ENCODE measurements at places on chromosomes 16 and 17.

DNA sequence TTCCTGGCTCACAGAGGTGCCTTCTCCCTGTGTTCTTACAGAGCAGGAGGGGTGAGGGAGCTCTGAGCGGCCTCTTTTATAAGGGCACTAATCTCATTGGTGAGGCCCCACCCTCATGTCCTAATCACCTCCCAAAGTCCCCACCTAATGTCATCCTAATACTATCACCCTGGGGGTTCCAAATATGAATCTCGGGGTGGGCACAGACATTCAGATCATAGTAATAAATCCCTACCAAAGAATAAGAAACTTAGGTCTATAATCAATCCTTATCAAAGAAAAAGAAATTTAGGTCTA is 32.3 kb upstream of the METRNL start:
- H3K27ac ChIP-seq: no peak overlapping the region
- no peak for DNase-seq
- H3K4me3 ChIP-seq: no peak overlapping the region
- no peaks in the 10 kb centered on the region for H3K27me3 ChIP-seq
- peaks cover 6% of the 10 kb centered on the region for H3K4me1 ChIP-seq

DNA sequence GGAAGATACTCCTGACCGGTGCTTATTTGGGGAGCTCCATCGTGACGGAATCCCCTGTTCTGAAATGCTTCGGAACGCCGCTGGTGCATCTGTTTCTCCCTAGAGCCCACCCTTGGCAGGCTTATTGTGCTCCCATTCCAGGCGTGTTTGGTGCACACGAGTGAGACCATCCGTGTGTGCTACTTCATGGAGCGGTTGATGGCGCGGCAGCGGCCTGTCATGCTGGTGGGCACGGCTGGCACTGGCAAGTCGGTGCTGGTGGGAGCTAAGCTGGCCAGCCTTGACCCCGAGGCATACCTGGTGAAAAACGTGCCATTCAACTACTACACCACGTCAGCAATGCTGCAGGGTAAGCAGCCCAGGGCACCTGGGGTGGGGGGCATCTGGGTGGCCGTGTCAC is 170.7 kb downstream of the DNAH9 start:
- H3K36me3 ChIP-seq: no peaks in the 10 kb centered on the region
- no peaks in the 10 kb centered on the region for H3K4me1 ChIP-seq
- H3K27ac ChIP-seq: no peak overlapping the region

DNA sequence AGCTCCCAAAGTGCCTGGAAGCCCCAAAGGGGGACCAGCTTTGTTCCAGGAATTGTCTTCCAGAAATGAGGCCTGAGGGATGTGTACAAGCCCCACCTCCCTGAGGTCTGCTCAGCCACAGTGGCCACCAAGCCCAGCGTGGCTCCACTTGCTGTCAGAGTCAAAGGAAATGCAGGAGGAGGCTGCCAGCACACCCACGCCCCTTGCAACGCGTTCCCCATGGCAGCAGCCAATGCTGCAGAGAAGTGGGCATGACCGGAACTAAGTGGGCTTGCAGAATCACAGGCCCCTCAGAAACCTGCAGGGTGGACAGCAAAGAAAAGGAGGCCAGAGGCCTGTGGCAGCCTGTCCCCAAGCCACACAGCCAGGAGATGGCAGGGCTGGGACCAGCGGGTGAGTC is 320.8 kb downstream of the FOXL1 start:
- no peaks in the 10 kb centered on the region for H3K36me3 ChIP-seq
- H3K27me3 ChIP-seq: no peaks in the 10 kb centered on the region
- no peak overlapping the region for H3K4me3 ChIP-seq
- DNase-seq: no peak
- no peak overlapping the region for H3K27ac ChIP-seq

DNA sequence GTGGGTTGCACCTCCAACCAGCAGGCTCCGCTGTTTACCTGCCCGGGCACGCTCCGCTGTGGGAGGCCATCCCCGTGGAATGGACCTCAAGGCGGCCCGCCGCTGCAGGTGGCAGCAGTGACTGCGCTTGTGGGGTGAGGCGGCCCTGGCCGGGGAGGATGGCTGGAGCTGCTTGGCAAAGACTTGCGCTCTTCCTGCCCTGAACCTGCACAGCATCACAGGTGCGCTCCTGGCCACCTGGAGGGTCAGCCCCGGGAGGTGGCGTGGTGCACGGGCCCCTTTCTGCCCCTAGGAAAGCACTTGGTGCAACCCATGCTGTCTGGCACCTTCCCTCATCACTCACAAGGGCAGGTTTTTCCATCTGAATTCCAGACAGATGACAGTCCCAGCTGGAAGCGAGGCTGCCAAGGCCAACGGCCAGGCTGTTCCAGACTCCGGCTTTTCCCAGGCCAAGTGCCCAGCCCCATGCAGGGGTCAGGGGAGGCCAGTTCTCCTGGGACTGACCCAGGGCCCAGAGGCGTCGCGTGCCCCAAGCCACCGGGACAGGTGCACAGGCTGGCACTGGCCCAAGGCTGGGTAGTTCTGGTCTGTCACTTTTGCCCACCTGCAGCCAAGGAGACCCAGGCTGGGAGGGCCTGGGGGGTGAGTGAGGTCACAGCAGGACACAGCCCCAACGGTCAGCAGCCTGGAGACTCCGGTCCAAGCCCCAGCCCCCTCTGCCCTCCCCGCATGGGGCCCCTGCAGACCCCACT is 13.3 kb downstream of the UTS2R start:
- H3K4me1 ChIP-seq: peaks cover 14% of the 10 kb centered on the region
- H3K27me3 ChIP-seq: no peaks in the 10 kb centered on the region
- peak; percentile 72 for DNase-seq
- no peaks in the 10 kb centered on the region for H3K36me3 ChIP-seq

DNA sequence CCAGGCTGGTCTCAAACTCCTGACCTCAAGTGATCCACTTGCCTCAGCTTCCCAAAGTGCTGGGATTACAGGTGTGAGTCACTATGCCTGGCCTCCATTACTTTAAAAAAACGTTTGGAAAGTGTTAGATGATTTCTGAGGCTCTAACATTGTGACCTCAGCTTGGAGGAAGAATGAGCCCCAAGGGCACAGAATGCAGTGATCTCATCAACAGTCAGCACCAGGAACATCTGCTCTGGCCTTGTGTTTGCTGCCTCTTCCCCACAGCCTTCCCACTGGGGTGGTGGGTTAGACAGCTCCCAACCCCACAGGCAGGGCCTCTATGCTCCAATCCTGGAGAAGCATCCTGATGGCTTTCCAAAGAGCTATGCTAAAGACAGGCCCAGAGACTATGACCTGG is 37.7 kb upstream of the SREBF1 start:
- H3K27me3 ChIP-seq: no peaks in the 10 kb centered on the region
- H3K4me1 ChIP-seq: 0 out of 2 replicates have a peak, but pooled peaks cover 2% of the 10 kb centered on the region
- DNase-seq: no peak
- no peak overlapping the region for H3K27ac ChIP-seq
- no peak overlapping the region for H3K4me3 ChIP-seq

Measured in Caco-2 (cell line).